Stimulated activated CD4-positive, alpha-beta T cell treated with anti-CD3 and anti-CD28 coated beads, Interleukin-1b, Interleukin-23, amount 100 ng/mL, for 24 hours (primary cell): ENCODE measurements at places on chromosomes 16 and 17.

GRCh38 chr17:79031996-79032875 is 8.3 kb downstream of the C1QTNF1 start:
- DNase-seq = no peak

DNA sequence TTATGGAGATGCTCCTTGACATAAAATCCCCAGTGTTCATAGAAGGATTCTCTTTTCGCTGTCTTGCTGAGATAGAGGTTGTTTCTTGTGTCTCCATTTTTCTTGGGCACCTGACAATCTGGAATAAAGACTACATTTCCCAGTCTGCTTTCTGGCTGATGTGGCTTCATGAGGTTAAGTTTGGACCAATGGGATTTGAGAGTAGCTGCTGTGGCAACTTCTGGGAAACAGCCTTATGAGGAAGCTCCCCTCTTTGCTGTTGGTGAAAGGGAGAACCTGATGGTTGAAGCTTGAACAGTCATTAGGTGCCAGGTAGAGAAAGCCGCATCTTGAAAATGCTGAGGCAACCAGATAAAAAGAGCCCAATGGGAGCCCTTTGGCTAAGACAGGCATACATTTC is 24.4 kb downstream of the HS3ST4 start:
- no peak for DNase-seq

DNA sequence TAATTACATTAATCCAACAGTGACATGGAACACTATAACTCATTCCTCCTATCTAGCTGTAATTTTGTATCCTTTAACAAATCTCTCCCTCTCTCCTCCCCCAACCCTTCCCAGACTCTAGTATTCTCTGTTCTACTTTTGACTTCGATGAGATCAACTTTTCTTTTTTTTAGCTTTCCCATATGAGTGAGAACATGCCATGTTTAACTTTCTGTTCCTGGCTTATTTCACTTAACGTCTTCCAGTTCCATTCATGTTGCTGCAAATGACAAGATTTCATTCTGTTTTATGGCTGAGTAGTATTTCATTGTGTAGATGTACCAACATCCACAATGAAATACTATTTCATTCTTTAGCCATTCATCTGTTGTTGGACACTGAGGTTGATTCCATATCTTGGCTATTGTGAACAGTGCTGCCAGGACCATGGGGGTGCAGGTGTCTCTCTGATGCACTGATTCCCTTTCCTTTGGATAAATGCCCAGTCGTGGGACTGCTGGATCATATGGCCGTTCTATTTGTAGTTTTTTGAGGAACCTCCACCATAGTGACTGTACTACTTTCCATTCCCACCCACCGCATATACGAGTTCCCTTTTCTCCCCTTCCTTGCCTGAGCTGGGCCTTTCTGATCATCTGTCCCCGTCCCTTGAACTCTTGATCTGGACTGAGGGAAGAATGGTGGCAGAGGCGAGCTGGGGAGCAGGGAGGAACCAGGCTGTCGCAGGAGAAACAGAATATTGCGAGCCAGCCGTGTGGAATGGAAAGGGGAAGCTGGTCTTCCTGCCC is 7.7 kb upstream of the CEP295NL start:
- DNase-seq = no peak

DNA sequence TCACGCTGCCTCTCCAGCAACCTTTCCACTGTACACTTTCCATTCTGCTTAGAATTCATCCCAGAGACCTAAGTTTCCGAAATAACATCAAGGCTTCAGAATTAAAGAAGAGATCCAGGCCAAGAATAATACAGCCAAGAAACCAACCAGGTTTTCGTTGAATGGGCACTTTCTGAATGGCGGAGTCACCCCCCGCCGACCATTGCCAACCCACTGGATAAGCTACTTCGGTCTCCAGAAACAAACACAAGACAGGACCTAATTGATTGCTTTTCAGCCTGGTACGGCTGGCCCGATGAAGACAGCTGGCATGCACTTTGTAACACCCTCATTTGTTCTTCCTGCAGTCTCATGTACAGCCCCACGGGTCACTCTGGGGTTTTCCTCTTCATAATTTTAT is 308.1 kb upstream of the ZFHX3 start:
- no peak for DNase-seq

DNA sequence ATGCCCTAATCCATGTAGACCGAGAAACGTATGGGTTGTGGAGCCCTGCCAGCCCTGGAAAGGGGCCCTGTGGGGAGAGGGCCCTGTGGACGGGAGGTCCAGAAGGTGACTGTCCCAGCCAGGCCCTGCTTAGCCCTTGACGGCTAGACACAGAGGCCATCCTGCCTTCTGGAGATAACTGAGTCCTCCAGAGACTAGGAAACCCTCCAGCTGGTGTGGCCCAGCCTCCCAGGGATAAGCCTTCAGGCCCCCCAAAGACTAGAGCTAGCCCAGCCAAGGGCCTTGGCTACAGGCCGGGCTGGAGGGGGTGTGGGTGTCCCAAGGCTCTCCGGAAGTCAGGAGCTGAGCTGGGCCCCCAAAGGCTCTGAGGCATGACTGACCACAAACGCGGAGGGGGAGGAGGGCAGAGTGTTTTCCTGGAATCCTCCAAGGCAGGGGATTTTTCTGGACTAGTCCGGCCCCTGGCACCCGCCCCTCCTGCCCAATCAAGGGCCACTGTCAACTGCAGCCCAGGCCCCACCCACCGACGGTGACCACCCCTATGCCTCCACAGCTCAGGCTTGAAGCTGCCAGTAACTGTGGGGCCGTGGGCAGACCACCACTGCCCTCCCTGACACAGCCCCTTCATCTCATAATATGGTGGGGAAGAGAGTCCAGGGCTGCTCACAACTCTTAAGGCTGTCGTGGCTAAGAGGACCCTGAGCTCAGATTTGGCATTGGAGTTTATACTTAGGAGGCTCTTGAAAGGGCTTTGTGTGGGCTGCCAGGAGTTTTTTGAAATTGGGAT is 885 bp upstream of the VASN start:
- DNase-seq = no peak

DNA sequence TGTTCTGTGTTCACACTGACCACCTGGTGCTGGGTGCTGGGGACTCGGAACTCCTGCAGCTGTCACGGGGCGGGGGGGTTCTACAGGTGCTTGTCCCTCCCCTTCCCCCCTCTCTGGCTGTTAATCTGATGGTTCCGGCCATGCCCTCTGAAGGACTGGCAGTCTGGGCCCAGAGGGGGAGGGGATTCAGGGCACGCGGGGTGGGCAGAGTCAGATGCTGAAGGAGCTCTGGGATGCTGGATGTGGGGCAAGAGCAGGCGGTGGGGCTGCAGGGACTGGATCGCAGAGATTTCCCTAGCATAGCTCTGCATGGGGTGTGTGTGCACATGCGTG is 5.4 kb upstream of the TBX21 start:
- DNase-seq = no peak

GRCh38 chr17:10814075-10814474 is 10.2 kb upstream of the TMEM238L start:
- DNase-seq = no peak

DNA sequence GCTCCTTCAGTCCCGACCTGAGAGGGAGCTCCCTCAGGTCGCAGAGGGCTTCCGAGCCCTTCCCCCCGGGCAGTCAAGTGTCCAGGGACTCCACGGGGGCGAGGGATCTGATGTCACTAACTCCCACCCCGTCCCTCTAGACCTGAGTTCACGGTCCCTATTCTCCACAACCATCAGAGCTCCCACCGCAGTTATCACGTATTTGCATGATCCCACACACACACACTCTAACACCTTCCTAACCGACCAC is 3.7 kb upstream of the PER1 start:
- no peak for DNase-seq

GRCh38 chr16:68289621-68290329 is 21.0 kb downstream of the SLC7A6OS start:
- no peak for DNase-seq

- DNase-seq = peak; percentile 65
These were observed 174.8 kb downstream of the PRKCB start for GRCh38 chr16:24010440-24011089.

DNA sequence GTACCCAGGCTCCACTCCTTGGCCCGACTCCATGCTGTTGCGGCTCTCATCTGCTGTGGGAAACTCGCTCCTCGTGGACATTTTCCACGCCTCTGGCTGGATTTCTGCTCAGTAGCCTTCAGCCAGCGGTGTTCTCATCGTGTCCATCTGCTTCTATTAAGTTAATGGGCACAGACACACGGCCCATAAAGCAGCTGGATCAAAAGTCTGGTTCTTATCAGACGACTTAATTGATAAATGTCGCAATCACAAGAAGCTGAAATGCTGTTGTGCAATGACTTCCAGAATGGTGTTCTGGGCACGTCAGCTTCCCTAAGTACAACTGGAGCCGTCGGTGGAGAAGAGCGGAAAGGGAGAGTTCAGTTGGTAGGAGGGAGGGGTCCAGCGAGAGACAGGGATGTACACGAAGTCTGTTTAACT is 211.7 kb upstream of the CHMP6 start:
- DNase-seq = no peak

- no peak for DNase-seq
These were observed 9.2 kb downstream of the PER1 start for GRCh38 chr17:8142887-8143580.

- DNase-seq = no peak
These were observed 35.4 kb upstream of the ARL4D start for GRCh38 chr17:43363181-43363925.

DNA sequence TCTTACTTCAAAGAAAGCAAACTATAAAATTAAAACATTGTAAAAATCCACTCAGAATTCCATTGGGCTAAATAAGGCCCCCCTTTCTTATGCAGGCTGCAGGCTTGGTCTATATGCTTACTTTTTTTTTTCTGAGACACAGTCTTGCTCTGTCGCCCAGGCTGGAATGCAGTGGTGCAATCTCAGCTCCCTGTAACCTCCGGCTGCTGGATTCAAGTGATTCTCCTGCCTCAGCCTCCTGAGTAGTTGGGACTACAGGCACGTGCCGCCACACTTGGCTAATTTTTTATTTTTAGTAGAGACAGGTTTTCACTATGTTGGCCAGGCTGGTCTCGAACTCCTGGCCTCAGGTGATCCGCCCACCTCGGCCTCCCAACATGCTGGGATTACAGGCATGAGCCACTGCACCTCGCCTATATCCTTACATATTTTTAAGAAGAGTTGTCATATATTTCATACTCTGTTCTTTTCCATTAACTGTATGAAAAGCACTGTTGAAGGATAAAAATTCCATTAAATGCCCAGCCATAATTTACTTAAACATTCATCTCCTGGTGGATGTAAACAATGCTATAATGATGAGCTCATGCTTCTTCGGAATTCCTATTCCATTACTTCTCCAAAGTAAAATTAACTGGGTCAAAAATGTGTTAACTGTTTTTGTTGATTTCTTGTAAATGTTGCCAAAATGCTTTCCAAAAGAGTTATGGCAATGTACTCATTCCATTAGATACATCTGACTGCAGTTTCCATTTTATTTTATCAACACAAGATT is 17.8 kb downstream of the SNN start:
- no peak for DNase-seq

- no peak for DNase-seq
These were observed 12.2 kb downstream of the AANAT start for GRCh38 chr17:76479515-76480060.

GRCh38 chr16:49494891-49495566 is 121.4 kb downstream of the C16orf78 start:
- no peak for DNase-seq

- DNase-seq = no peak
These were observed 10.8 kb downstream of the EXOC7 start for GRCh38 chr17:76092526-76093413.

DNA sequence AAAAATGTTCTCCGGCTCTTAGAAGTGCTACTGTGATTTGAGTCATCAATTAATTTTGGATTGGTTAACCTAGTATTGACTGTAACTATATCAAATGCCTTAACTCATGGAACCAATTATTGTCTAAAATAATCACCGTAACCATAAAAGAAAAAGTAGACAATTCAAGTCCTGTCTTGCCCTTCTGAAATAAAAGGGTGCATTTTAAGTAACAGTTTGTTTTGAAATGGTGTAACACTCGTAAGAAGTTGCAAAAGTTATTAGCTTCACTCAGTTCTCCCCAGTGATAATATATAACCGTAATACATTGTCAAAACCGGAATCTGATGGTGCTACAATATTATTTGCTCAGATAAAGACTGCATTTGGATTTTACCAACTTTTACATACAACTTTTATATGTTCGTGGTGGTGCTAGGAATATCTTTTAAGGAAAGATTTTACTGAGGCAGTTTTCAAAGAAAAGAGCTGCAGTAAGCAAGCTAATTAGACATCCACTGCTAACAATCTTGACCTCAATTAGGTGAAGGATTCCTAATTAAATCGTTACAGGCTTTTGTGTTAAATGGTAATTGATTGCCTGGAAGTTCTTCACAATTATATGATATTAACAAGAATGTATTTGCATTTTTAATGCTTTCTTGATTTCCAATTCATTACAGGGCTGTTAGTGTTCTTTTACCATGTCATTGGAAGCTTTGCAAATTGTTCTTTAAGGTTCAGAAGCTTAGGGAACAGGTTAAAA is 413.1 kb upstream of the MON1B start:
- no peak for DNase-seq

- no peak for DNase-seq
These were observed 119.5 kb downstream of the SALL1 start for GRCh38 chr16:51031598-51031997.

GRCh38 chr16:14957576-14958322 is 17.1 kb upstream of the PDXDC1 start:
- DNase-seq = no peak

DNA sequence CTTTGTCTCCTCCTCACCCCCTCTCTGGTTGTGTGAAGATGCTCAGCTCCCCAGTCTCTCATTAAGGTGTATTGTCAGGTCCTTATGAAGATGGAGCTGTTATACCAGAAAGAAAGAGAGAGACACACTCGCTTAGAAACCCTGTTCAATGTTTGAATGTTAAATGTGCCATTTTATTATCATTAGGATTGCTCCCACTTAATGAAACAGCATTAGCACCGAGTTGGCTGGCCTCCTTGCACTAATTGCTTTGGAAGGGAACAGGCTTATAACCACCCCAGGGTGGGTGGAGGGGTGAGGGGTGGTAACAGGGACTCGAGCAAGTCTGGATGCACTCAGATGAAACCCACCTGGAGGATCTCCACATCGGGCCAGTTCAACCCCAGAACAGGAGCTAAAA is 14.4 kb downstream of the PIPOX start:
- DNase-seq = no peak

- DNase-seq = no peak
These were observed 253.7 kb downstream of the TOX3 start for GRCh38 chr16:52293204-52293603.

GRCh38 chr17:67239597-67239996 is 5.4 kb downstream of the HELZ start:
- DNase-seq = no peak

GRCh38 chr17:75003070-75003956 is 9.2 kb upstream of the MRPL58 start:
- no peak for DNase-seq

DNA sequence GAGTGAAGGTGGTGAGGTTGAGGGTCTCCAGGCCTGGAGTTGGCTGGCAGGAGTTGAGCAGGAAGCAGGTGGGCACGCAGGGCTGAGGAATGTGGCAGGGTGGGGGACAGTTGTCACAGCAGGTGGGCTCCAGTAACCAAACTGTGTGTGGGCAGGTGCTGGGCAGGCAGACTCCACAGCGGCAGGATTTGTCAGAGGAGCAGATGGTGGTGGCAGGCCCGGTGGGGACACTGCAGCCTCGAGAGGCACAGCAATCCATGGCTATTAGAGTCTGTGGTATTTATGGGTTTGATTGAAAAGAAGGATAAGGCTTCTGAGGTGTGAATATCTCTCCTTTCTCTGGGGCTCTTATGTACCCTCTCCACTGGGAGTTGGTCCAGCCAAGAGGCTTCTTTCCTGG is at the start of gene KRTAP3-3:
TSS of gene KRTAP3-3 (minus strand) at position 326 of the 400 bp plus-strand sequence. CDS start at position 259, 67 bp downstream.
- DNase-seq = no peak
